Activated CD4-positive, alpha-beta T cell treated with anti-CD3 and anti-CD28 coated beads, Interleukin-2, amount 50 U/mL, for 24 hours (primary cell): ENCODE measurements at places on chromosomes 1 and 21.

GRCh38 chr1:235953801-235954200, 87.1 kb upstream of the LYST start:
- no peak for DNase-seq

- no peak for DNase-seq
Measured at GRCh38 chr1:46552357-46553237, 1.1 kb upstream of the KNCN start.

GRCh38 chr1:30183895-30184294, 539.5 kb downstream of the MATN1 start:
- no peak for DNase-seq

GRCh38 chr1:91065337-91065736, 43.5 kb upstream of the ZNF644 start:
- no peak for DNase-seq

- no peak for DNase-seq
Measured at GRCh38 chr21:42579456-42580075, 65.9 kb downstream of the SLC37A1 start.
